ENCODE measurements at places on chromosomes 4 and X.

DNA sequence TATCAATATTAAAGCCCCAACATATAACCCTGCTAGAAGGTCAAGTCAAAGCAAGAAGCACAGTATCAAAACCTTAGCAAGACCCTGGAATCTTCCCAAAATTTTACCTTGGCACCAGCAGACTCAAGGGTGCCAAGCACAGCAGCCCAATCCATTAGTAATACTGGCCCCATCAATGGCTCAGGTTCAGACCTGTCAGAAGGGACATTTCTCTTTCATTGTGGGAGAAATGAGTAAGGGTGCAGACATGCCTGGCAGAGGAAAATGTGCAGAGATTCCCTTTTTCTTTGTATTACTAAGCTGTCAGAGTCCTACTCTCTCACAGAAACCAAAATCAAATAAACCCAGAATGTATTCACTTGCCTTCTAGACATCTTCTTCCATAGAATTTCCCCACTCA lies 203.9 kb downstream of the EVC2 start:
- no peaks in the 10 kb centered on the region for H3K27me3 ChIP-seq
- no peak for DNase-seq
- no peak overlapping the region for H3K27ac ChIP-seq
- no peaks in the 10 kb centered on the region for H3K4me1 ChIP-seq
- H3K36me3 ChIP-seq: no peaks in the 10 kb centered on the region

DNA sequence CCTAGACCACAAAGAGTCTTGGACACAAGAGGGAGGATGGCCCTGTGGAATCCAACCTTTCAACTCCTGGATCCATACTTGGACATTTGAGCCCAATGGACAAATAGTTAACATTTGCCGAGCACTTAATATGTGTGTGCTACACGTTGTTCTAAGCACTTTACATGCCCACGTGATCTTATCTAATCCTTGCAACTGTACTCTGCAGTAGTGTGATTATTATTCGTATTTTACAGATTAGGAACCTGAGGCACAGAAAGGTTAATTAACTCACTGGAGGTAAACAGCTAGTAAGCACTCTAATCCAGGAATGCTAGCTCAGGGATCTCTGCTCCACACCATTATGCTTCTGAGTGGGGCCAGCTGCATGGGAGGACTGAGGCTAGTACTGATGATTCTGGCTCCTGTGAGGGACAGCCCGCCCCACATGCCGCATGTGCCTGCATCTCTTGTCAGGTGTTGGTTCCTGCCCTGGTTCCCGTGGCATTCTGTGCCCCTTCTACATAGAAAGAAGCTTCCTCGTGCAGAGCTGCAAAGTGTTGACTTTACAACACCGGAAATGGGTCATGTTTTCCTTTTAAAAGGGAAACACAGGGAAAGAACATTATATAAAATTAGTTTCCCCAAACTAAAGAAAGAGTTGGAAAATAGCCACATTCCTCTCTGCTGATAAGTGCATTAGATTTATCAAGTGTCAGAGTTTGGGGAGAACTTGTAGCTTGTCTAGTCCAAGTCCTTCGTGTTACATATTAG lies 34.8 kb downstream of the PLAC1 start:
- H3K4me1 ChIP-seq: no peaks in the 10 kb centered on the region
- no peak overlapping the region for H3K27ac ChIP-seq
- H3K4me3 ChIP-seq: no peak overlapping the region
- no peaks in the 10 kb centered on the region for H3K36me3 ChIP-seq

- no peaks in the 10 kb centered on the region for H3K27me3 ChIP-seq
- H3K36me3 ChIP-seq: no peaks in the 10 kb centered on the region
- H3K4me1 ChIP-seq: peaks cover 6% of the 10 kb centered on the region
- H3K27ac ChIP-seq: no peak overlapping the region
- H3K4me3 ChIP-seq: no peak overlapping the region
- no peak for DNase-seq
Observed at GRCh38 chr4:55336138-55337034, 9.7 kb upstream of the SRD5A3 start.

DNA sequence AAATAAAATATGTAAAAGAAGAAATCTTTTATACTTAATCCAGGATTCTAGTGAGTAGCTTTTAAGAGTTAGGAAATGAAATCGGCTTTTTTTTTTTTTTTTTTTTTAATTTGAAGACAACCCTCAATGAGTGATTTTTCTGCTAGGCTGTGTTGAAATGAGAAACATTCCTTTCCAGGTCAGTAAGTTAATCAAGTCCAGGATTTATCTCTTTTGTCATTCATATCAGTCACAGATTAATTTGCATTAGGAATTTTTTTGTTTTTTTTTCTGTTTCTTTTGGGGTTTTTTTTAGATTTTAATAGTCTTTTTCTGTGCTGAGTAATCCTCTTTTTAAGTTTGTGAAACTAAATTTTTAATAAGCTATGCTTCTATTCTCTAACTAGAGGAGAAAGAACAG lies 448.1 kb downstream of the ADGRL3 start:
- H3K27me3 ChIP-seq: no peaks in the 10 kb centered on the region

- H3K27ac ChIP-seq: no peak overlapping the region
- 0 out of 2 replicates have a peak, but pooled peaks cover 3% of the 10 kb centered on the region for H3K36me3 ChIP-seq
- no peaks in the 10 kb centered on the region for H3K27me3 ChIP-seq
- DNase-seq: no peak
- no peaks in the 10 kb centered on the region for H3K4me1 ChIP-seq
Observed at GRCh38 chr4:114673306-114673705, 74.7 kb downstream of the UGT8 start.

DNA sequence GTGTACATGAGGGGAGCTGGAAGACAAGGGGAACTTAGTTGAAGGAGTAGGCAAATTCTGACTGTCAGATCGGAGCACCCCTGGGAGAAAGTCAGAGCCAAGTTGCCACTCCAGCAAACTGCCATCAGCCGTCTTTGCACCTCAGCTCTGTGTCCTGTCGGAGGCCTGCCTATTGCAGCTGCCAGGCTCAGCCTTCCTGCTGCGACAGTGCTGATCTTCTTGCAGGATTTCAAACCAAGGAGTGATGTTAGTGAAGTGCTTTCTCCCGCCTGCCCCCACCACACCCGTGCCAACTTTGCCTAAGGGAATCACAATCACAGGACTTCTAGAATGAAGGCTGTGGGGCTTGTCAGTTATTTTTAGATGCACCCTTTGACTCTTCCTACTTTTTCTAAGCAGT lies 185.3 kb downstream of the KIT start:
- no peak overlapping the region for H3K4me3 ChIP-seq
- no peaks in the 10 kb centered on the region for H3K36me3 ChIP-seq
- H3K4me1 ChIP-seq: no peaks in the 10 kb centered on the region
- H3K27ac ChIP-seq: no peak overlapping the region
- no peaks in the 10 kb centered on the region for H3K27me3 ChIP-seq
- no peak for DNase-seq

DNA sequence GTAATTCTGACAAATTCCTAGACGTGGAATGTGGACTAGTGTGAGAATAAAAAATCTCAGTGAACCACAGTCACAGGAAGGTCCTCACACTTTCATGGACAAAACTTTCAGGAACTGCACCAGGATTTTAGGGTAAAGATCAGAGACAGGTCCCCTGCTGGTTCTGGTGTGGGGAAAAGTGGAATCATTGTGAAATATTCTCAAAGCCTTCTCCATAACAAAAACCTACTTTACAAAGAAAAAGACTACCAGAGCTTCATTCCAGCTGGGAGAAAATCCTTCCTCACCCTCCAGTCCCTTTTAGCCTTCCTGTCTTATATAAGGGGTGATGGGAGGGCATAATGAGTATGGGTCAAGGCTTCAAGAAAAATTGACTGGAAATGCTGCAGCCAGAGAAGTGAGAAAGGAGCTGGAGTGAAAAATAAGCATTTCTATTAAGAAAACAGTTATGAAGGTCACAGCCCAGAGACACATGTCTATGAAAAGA lies 325.8 kb downstream of the ARAP2 start:
- no peaks in the 10 kb centered on the region for H3K36me3 ChIP-seq
- H3K4me1 ChIP-seq: peaks cover 19% of the 10 kb centered on the region
- no peak overlapping the region for H3K4me3 ChIP-seq
- H3K27me3 ChIP-seq: no peaks in the 10 kb centered on the region
- DNase-seq: peak; percentile 40

GRCh38 chrX:29237972-29238371 lies 650.7 kb downstream of the IL1RAPL1 start:
- H3K36me3 ChIP-seq: no peaks in the 10 kb centered on the region
- no peaks in the 10 kb centered on the region for H3K4me1 ChIP-seq
- no peaks in the 10 kb centered on the region for H3K27me3 ChIP-seq
- H3K4me3 ChIP-seq: no peak overlapping the region
- no peak for DNase-seq

DNA sequence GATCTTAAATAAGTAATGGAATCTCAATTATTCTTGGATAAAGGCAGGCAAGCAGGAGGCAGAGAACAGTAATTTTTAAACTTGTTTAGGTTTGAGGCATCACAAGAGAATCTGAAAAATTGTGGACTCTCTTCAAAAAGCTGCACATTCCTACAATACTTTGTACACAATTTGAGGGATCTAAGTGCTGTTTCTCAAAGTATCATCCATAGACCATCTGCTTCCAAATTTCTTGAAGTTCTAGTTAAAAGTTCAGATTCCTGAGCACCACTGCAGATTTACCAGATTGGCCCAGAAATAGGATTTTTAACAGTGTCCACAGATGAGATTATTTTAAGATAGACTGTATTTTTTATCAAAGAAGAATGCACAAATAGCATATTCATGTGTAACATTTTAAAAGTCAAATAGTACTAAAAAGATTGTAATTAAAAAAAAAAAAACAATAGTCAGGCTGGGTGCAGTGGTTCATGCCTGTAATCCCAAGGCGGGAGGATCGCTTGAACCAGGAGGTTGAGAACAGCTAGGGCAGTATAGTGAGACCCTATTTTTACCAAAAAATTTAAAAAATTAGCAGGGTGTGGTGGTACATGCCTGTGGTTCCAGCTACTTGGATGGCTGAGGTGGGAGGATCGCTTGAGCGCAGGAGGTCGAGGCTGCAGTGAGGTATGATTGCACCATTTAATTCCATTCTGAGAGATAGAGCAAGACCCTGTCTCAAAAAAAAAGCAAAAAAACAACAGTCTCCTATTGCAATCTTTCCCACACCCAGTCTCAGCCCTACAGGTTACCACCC lies 14.2 kb upstream of the FNIP2 start:
- H3K4me1 ChIP-seq: no peaks in the 10 kb centered on the region
- no peaks in the 10 kb centered on the region for H3K27me3 ChIP-seq
- no peaks in the 10 kb centered on the region for H3K36me3 ChIP-seq
- no peak overlapping the region for H3K4me3 ChIP-seq
- no peak for DNase-seq

- no peak overlapping the region for H3K27ac ChIP-seq
- peak; percentile 64 for DNase-seq
- H3K27me3 ChIP-seq: no peaks in the 10 kb centered on the region
- peaks cover 3% of the 10 kb centered on the region for H3K36me3 ChIP-seq
- no peak overlapping the region for H3K4me3 ChIP-seq
Observed at GRCh38 chr4:81130569-81130968, 84.5 kb downstream of the PRKG2 start.

- H3K4me1 ChIP-seq: no peaks in the 10 kb centered on the region
- no peaks in the 10 kb centered on the region for H3K36me3 ChIP-seq
- H3K27me3 ChIP-seq: no peaks in the 10 kb centered on the region
Observed at GRCh38 chr4:6052679-6053078, 34.4 kb upstream of the C4orf50 start.

DNA sequence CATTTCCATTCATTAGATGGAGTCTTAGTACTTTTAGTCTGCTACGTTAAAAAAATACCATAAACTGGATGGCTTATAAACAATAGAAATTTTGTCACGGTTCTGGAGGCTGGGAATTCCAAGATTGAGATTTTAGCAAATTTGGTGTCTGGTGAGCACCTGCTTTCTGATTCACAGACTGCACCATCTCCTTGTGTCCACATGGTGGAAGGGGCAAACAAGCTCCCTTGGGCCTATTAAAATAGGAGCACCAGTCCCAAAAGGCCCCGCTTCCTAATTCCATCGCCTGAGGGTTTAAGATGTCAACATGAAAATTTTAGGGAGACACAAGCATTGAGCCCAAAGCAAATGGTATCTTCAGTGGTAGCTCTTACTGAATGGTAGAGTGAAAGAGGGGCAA lies 120.5 kb upstream of the MAP9 start:
- H3K27ac ChIP-seq: no peak overlapping the region
- H3K4me1 ChIP-seq: no peaks in the 10 kb centered on the region
- H3K27me3 ChIP-seq: no peaks in the 10 kb centered on the region
- DNase-seq: peak; percentile 47

DNA sequence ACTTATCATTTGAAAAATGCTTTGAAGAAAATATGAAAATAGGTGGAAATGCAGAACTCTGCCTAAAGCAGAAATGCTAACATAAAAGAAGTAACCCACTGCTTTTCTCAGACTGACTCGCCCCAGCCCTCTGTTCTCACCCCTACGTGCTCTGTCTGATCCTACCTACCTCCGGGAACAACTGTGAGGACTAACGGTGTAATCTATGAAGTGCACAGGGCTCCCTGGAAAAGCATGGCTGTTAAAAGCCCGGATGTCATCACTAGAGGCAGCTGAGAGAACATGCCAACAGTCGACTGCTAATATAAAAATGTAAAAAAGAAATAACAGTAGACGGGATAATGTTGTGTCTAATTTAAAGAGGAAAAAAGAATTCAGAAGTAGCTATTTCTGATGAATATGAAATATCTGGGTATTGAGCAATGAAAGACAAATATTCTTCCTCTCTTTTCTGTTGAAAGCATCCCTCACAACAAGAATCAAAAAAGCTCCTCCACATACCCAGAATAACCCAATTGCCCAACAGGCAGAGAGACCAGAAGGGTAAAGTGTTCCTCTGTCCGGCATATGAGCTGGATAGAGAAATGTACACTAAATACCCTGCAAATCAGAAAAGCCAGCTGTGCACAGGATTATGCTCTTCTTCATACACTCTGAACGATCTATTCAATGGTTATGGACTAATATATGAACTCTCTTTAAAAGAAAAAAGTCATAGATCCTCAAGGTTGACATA lies 130.7 kb downstream of the TSPAN5 start:
- H3K4me3 ChIP-seq: no peak overlapping the region
- H3K36me3 ChIP-seq: no peaks in the 10 kb centered on the region
- no peak for DNase-seq
- no peak overlapping the region for H3K27ac ChIP-seq
- peaks cover 5% of the 10 kb centered on the region for H3K4me1 ChIP-seq

DNA sequence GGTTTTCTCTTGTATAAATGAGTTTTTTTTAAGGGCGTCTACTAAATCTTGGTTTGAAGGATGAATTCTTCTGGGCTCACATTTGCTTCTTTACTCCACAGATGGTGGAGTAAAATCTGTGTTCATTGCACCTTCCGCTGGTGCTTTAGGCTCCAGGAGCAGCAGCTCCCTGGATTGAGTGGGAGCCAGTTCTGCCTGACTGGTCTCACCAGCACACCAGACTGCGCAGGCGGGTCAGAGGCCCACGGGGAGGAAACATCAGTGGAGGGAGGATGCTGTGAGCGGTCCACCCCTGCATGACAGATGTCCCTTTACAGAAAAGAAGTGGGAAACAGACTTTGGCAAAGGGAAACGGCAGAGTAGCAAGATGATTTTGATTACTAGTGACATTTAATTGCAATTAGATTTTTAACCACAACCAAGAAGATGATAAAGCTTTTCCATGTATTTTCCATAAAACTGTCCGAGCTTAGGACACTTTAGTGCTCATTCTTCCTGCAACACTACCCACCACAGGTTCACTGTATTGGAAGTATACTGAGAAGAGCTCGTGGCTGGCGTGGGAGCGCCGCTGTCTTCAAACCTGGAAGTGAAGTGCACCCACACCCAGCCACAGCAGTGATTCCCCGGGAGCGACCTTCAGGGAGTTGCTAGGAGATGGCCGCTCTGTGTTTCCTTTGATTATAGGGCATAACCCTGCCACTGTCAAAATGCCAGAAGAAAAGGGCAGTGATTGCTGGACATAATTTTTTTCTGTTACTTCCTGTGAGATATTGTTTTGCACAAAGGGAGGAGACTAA lies 95.2 kb downstream of the SORBS2 start:
- no peak for DNase-seq
- no peak overlapping the region for H3K27ac ChIP-seq
- no peaks in the 10 kb centered on the region for H3K36me3 ChIP-seq
- no peaks in the 10 kb centered on the region for H3K27me3 ChIP-seq
